GM12864 (cell line): ENCODE measurements at places on chromosomes 6 and 20.

DNA sequence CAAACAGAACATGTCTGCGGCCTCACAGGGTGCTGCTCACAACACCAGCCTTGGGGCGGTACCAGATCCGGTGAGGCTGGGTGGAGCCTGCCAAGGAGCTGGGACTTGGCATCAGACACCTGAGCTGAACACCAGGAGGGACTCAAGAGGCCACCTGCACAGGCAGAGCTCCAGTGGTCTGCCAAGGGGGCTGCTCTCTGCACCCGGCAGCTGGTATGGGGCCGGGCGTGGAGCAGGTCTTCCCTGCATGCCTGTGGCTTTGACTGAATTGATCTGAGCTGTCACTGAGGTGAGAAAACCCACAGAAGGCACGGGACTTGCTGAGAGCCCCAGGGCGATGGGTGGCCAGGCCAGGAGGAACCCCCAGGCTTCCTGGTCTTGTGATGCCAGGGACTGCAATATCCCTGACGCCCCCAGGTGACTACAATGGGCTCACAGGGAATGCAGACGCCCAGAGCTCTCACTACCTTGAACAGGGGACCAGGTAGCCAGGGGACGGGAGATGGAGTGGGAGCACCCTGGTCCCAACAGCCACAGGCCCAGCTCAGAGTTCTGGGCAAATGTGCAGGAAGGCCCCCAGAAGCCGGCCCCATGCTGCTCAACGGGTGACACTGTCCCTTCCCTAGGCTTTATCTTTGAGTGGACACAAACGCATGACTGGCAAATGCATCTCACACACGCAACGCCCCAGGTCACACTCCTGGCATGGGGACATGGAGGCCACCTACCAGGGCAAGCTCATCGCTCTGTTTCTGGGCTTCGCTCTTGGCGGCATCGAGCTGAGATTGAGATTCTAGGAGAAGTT is 48.2 kb downstream of the DSTN start:
- no peak for DNase-seq

GRCh38 chr6:114712129-114712662 is 369.4 kb upstream of the HS3ST5 start:
- no peak for DNase-seq

DNA sequence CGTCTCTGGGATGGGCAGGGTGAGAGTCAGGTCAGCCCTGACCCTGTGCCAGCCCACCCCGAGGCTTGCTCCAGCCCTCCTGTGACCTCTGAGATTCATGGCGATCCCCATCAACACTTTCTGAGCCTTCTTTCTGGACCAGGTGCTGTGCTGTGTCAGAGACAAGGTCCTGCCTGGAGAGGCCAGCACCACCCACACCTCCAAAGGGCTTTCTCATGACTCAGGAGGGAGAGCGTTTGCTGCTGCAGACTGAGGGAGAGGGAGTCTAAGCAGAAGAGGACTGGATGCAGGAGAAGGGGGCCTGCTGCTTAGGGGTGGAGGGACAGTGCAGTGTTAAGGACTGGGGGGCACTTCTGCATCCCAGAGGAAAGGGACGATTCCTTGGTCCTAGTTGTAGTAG is 193.5 kb downstream of the LRFN2 start:
- DNase-seq = no peak

DNA sequence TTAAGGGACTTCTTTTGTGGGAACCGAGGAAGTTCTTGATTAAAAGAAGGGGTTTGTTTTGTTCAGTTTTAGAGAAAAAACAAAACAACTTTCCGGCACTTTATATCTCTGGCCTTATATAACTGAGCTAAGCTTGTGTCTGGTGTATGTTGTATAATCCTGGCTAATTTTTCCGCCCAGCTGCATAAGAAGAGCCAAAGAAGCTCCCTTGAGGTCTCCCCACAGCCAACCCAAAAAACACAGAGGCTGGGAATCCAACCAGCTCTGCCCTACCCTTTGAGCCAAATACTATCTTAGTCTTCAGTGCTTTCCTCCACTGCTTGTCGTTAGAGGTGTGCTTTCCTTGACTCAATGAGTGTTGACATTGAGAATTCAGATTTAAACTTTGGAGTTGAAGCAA is 45.5 kb upstream of the RNF146 start:
- DNase-seq = no peak

- DNase-seq = no peak
These were observed 204.8 kb downstream of the OTOR start for GRCh38 chr20:16952965-16953364.

- no peak for DNase-seq
These were observed 341 bp upstream of the MCM9 start for GRCh38 chr6:118935331-118935668.

DNA sequence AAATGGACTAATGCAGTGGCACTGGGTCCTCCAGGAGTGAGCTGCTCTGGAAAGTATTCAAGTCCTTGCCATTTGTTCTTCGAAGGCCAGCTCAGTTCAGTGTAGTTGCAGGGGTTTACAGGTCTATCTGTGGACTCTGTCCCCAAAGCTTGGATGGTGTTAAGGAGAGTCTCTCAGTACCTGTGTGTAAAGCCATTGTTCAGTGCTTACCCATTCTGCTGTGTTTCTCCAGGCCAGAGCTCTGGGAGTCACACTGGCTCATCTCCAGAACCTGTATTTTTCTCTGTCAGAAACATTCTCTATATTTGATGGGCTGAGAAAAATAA is 66.6 kb downstream of the DTD1 start:
- DNase-seq = no peak

DNA sequence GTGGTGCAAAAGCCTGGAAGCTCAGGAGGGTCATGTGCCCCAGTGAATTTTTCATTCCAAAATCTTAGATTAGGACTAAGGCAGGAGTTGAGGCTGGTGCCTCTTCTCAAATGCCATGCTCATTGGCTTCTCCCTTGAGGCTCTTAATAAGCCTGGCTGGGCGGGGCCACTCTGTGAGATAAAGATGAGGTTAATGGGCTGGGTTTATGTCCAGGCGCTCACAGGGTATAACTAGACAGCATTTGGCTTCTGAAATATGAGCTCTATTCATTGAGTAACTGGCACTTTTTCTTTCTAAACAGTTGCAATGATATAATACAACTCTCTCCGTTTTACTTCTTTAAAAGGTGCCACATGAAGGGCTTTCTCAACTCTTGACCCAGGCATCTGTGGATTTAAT is 156.3 kb downstream of the SCML4 start:
- no peak for DNase-seq

DNA sequence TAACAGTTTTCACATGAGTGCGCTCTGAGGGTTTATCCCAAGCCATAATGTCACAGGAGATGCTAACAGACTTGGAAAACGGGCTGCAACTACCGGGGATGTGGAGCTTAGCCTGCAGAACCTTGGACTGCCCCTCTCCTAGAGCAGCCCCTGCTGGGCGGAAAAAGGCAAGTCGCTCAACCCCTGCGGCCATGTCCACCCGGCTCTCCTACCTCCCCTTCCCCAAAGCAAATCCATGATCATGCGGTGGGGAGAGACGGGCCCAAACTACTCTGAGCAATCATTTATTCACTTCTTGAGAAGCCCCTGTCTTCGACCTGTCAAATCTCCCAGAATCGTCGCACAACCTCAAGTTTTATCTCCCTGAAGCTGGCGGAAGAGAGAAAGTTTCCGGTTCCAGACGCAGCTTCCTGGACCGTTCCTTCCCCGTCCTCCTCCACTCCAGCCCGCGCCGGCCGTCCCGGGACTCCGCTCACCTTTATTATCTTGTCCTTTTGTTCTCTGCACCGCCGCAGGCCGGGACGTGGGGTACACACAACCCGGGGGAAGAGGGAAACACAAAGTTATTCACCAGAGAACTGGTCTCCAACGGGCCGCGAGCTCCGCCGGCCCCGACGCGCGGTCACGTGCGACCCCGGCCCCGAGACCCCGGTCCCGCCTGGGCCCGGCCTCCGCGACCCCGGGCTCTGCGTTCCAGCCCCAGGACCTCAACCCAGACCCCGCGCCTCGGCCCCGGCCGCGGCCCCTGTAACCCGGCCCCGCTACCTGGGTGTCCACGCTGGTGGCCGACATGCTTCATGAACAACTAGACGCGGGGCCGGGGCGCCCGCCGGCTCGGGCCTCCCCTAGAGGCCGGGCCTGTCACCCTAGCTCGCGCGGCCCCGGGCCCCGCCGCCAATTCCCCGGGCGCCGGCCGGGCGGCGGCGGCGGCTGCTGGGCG is 560 bp downstream of the YTHDF1 start:
- DNase-seq = no peak

GRCh38 chr6:151723152-151723551 is 84.3 kb upstream of the ESR1 start:
- peak; percentile 29 for DNase-seq

DNA sequence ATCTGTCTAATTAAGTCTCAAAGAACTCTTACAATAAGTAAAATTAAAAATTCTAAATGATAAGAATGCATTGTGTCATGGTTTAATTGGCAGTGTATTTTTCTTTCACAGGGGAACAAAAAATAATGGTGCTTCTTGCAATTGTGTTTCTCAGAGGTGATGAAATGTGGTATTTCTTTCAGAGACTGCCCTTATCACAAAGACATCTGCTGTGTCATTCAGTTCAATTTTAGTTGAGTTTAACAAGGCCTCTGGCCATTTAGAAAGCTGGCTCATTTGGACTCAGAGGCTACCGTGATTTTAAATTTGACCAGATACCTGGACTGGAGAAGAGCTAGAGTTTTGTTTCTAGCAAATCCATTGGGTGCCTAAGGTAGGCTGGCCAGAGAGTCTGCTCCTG is 23.6 kb upstream of the ZNF831 start:
- no peak for DNase-seq

GRCh38 chr6:168165373-168165772 is 86.4 kb upstream of the FRMD1 start:
- DNase-seq = no peak

GRCh38 chr20:19074828-19075516 is 137.5 kb upstream of the SLC24A3 start:
- peak; percentile 38 for DNase-seq

GRCh38 chr20:31497838-31498540 is 16.3 kb upstream of the HM13 start:
- DNase-seq = no peak

- DNase-seq = no peak
These were observed 376.4 kb downstream of the HACE1 start for GRCh38 chr6:104483225-104483834.

- no peak for DNase-seq
These were observed 15.7 kb downstream of the EEF1A1 start for GRCh38 chr6:73505142-73505541.

DNA sequence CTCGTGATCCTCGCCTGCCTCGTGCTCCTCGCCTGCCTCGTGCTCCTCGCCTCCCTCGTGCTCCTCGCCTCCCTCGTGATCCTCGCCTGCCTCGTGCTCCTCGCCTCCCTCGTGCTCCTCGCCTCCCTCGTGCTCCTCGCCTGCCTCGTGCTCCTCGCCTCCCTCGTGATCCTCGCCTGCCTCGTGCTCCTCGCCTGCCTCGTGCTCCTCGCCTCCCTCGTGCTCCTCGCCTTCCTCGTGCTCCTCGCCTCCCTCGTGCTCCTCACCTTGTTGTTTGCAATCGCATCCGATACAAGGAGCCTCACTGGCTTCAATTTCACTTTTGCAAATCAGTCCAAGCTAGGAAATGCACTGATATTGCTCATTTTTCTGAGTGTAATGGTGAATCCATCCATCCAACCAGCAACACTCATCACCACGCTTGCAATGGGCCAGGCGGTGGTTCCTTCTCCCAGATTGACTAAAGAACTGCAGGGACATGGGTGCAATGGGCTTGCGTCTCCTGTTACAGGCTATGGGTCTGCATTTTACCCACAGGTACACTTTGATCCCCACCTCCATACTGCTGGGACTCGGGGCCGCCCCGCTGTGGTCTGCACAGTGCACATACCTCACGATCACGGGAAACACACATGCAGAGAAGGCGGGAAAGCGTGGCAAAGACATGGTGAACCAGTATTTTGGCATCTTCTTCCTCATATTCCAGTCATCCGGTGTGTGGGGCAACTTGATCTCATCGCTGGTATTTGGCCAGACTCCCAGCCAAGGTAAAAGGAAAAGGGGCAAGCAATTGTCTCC is 4.6 kb downstream of the UNC93A start:
- no peak for DNase-seq

DNA sequence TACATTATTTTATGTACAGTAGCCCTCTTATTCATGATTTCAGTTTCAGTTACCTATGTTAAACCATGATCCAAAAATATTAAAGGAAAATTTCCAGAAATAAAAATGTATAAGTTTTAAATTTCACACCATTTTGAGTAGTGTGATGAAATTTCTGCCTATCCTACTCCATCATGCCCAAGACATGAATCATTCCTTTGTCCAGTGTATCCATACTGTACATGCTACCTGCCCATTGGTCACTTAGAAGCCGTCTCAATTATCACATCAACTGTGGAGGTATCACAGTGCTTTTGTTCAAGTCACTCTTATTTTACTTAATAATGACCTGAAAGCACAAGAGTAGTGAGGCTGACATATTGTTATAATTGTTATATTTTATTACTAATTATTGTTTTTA is 32.3 kb upstream of the PLCB4 start:
- no peak for DNase-seq

- no peak for DNase-seq
These were observed 148.3 kb downstream of the RFX6 start for GRCh38 chr6:117025310-117025709.

- no peak for DNase-seq
These were observed 174.1 kb downstream of the PTPRT start for GRCh38 chr20:43015566-43015965.

DNA sequence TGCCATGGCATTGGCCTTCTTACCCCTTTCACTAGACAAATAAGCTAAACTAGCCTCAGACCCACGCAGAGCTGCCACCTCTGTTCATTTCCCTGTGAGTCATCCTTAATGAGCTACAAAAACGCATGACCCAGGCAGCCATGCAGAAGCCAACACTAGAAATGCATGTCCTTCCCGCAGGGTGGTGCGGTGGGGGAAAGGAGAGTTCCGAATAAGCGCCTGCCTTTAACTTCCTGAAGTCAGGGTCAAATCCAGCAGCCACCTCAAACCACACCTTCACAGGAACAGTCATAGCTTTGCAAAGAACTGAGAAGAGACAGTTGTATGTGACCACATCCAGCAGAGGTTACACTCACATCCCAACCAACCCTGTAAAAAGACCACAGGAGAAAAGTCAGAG is 40.4 kb downstream of the IRF4 start:
- no peak for DNase-seq

GRCh38 chr6:162907876-162908481 is 180.2 kb downstream of the PACRG start:
- peak; percentile 22 for DNase-seq

DNA sequence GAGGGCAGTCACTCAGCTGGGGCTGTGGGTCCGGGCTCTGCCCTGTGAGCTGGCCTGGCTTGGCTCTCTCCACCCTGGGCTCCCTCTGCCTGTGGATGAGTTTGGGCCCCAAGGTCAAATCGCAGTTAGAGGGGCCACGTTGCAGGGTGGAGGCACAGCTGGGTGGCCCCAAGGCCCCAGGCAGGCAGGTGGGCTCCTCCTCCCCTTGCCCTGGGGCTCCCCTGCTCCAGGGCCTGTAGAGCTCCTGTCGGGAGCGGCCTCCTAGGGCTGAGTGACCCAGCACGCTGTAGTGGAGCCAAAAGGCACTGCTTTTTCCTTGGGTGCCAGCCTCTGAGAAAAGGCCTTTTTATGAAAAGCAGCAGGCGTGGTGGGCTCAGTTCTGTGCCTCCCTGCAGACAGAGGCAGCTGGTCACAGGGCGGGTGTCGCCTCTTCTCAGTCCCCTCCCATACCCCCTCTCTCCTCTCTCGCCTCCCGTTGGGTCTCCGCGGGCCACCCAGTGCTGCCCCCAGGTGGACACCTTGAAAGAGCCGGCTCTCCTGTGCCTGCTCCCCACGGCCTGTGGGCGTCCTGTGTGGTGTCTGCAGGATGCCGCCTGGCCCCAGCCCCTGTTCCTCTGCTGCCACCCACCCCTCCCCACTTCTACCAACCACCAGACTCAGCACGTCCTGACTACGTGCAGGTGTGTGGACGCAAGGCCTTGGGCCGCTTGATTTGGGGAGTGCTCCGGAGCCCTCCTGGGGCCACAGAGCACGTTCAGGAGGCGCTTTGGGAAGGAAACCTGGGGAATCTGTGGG is 13.2 kb downstream of the SS18L1 start:
- no peak for DNase-seq
